COLO829 (cell line): ENCODE measurements at places on chromosomes 7 and 10.

GRCh38 chr7:101255796-101256195 is 10.9 kb upstream of the FIS1 start:
- DNase-seq, result no peak

DNA sequence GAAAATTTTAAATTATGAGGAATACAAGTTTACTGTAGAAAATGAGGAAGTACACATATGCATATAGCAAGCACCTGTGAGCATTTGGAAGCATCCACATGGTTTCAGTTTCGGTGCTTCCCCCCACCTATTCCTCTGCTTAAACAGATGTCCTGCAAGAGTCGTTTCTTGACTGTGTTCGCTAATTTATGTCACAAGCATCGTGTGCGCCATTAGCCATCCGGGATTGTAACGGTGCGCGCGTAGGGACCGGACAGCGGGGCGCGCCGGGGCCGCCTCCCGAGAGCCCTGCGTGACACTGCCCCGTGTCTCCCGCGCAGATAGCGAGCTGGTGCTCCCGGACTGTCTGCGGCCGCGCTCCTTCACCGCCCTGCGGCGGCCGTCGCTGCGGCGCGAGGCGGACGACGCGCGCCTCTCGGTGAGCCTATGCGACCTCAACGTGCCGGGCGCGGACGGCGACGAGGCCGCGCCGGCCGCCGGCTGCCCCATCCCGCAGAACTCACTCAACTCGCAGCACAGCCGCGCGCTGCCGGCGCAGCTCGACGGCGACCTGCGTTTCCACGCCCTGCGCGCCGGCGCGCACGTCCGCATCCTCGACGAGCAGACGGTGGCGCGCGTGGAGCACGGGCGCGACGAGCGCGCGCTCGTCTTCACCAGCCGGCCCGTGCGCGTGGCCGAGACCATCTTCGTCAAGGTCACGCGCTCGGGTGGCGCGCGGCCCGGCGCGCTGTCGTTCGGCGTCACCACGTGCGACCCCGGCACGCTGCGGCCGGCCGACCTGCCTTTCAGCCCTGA is 90.9 kb downstream of the NEURL1 start:
- DNase-seq, result no peak

DNA sequence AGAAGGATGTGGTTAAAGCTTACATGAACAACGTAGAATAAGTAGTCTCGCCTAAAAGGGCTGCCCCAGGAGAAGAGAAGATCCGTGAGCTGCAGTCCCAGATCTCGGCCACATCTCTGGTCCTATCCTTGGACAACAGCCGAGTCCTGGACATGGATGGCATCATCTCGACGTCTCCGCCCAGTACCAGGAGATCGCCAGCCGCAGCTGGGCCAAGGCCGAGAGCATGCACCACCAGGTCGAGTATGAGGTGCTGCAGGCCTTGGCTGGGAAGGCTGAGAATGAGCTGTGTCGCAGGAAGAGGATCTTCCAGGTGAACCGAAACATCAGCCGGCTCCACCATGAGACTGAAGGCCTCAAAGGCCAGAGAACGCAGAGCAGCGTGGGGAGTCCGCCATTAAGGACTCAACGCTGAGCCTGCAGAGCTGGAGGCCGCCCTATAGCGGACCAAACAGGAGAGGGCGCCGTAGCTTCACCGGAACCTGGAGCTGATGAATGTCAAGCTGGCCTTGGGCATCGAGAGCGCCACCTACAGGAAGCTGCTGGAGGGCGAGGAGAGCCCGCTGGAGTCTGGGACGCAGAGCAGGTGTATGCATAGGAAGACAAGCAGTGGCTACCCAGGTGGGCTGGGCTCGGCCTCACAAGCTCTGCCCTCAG is 22.2 kb downstream of the LIPK start:
- DNase-seq, result no peak

GRCh38 chr10:87661861-87662785 is 2.4 kb downstream of the PAPSS2 start:
- DNase-seq, result no peak

GRCh38 chr10:61464461-61465170 is 11.4 kb upstream of the TMEM26 start:
- no peak for DNase-seq
